ENCODE measurements at places on chromosomes 11 and 22. TPM values are rescaled to one million over a fixed set of nuclear protein-coding genes. Genes with fewer than 3 reads are reported as not detected.

The GAB2 gene
- total RNA-seq, result 12.1 TPM

The PGA5 gene
- not detected for total RNA-seq

The CCDC188 gene
- not detected for total RNA-seq

The PKDREJ gene
- under 0.01 TPM for total RNA-seq

The GRAMD1B gene
- total RNA-seq, result 4.6 TPM

The DERL3 gene
- 0.79 TPM for total RNA-seq

The GNG3 gene
- total RNA-seq, result not detected

The SOX6 gene
- not detected for total RNA-seq

The ZDHHC8 gene
- 8.6 TPM for total RNA-seq

The HOATZ gene
- total RNA-seq, result not detected

The OR51B2 gene
- total RNA-seq, result 1.5 TPM

GRCh38 chr11:109401545-109401944 lies 20.4 kb upstream of the C11orf87 start:
- DNase-seq, result no peak

DNA sequence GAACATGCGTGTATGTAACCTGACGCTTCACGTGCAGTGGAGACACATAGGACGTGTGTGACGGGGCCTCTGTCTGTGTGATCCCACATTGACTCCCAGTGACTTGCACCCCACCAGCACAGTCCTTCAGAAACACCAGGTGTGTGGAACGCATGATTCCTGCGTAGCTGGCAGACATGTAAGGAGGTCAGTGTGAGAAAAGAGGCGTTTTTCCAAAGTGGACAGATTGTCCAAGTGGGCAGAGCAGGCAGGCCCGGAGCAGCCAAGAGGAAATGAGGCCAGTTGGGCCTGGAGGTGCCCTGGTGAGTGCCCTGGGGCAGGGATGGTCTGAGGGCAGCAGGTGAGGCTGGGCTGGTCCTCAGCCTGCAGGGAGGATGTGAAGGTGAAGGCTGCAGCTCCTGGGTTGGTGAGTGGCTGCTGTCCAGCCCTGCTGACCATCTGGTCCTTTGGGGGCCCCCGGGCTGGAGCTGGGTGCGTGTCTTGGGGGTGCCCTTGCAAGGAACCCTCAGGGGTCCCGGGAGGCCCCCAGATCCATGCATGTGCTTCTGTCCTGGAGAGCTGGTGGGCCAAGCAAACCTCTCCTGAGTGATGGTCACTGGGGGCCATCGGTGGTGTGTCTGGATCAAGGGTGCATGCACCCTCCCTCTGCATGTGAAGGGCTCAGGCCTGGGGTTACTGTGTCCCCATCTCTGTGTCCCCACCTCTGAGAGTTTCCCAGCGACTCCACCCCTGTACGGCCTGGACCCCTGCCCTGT lies 26.6 kb downstream of the SHANK3 start:
- no peak for DNase-seq

GRCh38 chr11:6640985-6641701 lies 14.5 kb downstream of the DCHS1 start:
- no peak for DNase-seq

GRCh38 chr22:32177221-32177765 lies 18.2 kb upstream of the C22orf42 start:
- DNase-seq, result no peak

DNA sequence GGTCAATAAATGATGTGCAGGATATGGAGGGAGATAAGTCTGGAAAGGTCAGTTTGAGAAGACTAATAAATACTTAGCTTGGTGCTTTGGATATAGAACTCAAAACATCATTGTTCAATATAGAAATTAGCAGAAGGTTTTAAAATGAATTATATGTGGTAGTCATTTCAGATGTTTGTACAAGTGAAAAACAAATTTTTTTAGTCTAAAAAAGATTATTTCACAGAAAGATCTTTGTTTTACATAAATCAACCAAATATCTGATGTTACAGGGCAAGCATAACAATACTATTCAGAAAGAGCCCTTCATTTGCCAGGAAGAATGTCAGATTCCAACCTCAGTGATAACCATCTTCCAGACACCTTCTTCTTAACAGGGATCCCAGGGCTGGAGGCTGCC lies at the start of gene OR52D1:
OR52D1 (plus strand) TSS at position 301 of the 400 bp plus-strand sequence; CDS start at position 323, 22 bp downstream.
- no peak for DNase-seq

GRCh38 chr11:83097429-83098075 lies 25.9 kb upstream of the RAB30 start:
- no peak for DNase-seq

DNA sequence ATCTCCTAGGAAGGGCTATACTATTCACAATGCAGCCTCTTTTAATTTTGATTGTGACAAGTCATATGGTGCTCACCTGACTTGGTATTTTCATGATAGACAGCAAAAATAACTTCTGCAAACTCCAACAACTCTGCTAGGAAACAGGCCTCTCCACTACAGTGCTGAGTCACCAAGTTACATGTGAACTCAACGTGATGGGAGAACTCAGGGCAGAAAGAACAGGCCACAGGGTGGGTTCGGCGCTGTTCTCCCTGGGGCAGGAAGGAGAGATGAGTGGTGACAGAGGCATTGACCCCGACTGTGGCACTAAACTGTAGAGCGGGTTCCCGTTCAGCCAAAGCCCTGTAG lies 76.6 kb upstream of the UCP3 start:
- DNase-seq, result no peak

DNA sequence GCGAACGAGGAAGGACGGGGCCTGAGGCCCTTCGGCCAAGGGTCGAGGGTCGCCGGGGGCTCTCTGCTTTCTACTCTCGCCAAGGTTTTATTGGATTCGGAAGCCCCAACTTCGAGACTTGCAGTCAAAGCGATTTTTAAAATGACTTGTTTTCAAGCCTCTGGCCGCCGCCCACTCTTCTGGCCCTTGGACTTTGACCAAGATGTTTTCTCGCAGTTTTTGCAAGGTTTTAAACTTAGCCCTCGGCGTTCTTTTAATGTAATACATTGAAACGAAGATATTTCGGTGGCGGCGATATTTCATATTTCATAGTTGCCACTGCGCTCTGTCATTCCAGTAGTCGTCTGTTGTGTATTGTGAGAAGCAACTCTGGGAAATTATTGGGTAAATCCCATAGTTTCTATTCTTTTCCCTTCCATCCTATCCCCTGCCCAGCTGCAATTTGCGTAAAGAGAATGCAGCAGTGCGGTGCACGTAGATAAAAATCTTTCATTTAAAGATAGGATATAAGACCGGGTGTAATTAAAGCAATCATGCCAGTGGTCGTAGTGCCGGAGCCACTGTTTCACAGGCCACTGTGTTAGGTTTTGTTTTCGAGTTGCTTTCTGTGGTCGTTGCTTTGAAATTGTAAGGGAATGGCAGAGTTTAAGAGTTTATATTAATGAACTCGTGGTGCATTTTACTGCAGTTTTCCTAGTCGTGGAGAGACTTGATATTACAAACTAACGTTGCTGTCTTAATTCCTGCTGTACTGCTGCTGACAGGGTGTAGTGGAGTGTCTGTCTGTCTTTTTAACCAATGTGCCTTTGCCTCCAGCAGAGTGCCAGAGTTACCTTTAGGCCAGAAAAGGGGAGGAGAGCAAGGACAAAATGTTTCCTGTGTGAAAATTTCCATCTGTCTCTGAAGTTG lies 702 bp downstream of the BIRC2 start:
- peak; percentile 10 for DNase-seq

- DNase-seq, result no peak
Measured at GRCh38 chr11:96315476-96315875, 27.5 kb downstream of the MAML2 start.

- no peak for DNase-seq
Measured at GRCh38 chr11:116896211-116896610, 58.8 kb upstream of the APOA1 start.

DNA sequence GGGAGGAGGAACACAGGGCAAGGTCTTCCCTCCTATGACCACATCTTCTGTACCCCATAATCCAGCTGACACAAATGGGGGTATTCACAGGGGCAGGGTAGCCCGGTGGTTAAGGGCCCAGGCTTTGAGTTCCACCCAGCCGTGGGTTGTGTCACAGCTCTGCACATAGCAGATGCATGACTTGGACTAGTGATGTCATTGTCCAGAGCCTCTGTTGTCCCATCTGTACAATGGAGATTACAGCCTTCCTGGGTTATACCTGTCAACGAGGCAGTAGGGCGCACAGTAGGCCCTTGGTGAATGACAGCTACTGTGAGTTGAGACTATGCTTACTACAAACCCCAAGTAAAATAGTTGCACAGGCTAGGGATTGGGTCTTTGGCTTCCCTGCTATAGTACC lies 99.3 kb upstream of the CRYBB3 start:
- no peak for DNase-seq

- no peak for DNase-seq
Measured at GRCh38 chr11:89355646-89356045, 135.5 kb downstream of the NOX4 start.

GRCh38 chr11:28417601-28418323 lies 309.6 kb downstream of the METTL15 start:
- no peak for DNase-seq

DNA sequence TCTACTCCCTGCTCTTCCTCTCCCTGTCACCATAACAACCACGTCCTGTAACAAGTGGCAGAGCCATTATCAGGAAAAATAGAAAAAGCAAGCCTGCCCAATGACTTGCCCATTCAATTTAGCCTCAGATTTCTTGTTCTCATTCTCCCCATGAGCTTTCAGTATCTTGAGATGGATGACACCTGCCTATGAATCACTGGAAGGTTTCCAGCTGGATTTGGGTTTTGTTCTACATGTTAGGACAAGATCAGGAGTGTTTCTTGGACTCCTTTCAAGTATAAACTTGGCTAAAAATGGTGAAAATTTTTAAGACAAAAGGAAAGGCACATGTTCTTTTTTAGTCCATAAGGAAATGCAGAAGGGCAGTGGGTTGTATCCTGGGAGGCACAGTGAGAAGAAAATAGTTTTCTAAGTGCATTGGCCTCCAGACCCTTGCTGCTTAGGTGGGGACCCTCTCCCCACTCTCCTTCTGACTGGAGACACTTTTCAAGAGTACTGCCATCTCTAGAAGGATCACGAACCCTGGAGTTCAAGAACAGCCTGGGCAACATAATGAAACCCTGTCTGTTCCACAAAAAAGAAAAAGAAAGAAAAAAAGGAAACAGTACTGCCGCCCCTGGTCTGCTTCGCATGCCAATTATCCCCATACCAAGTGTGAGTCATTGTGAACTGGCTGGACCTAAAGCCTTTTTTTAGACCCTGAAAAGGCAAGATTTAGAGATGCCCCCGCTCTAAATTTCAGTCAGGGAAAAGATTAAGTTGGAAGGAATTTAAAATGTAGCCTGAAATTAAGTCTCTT lies 51.0 kb downstream of the MTNR1B start:
- peak; percentile 68 for DNase-seq

- peak; percentile 59 for DNase-seq
Measured at GRCh38 chr11:17986007-17986710, 26.7 kb downstream of the SERGEF start.

GRCh38 chr11:64566042-64566914 lies 24.7 kb upstream of the SLC22A12 start:
- peak; percentile 92 for DNase-seq

GRCh38 chr11:21564833-21565682 lies 627.8 kb upstream of the ANO5 start:
- no peak for DNase-seq

DNA sequence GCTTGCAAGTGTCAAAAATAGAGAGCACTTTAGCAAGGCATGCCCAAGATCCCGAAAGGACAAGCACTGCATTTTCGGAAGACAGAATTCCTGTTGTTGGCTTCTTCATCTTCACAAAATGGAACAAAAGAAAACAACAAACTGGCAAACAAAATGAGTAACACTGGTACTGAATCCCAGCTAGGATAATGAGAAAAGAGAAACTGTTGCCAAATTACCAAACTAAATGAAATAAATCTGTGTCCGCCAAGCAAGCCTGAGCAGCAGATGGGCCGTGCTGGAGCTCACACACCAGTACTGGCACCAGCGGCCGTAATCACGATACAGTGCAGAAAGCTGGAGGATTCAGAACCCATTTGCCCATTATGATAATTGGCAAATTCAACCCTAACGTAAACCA lies 30.6 kb downstream of the TUB start:
- no peak for DNase-seq

DNA sequence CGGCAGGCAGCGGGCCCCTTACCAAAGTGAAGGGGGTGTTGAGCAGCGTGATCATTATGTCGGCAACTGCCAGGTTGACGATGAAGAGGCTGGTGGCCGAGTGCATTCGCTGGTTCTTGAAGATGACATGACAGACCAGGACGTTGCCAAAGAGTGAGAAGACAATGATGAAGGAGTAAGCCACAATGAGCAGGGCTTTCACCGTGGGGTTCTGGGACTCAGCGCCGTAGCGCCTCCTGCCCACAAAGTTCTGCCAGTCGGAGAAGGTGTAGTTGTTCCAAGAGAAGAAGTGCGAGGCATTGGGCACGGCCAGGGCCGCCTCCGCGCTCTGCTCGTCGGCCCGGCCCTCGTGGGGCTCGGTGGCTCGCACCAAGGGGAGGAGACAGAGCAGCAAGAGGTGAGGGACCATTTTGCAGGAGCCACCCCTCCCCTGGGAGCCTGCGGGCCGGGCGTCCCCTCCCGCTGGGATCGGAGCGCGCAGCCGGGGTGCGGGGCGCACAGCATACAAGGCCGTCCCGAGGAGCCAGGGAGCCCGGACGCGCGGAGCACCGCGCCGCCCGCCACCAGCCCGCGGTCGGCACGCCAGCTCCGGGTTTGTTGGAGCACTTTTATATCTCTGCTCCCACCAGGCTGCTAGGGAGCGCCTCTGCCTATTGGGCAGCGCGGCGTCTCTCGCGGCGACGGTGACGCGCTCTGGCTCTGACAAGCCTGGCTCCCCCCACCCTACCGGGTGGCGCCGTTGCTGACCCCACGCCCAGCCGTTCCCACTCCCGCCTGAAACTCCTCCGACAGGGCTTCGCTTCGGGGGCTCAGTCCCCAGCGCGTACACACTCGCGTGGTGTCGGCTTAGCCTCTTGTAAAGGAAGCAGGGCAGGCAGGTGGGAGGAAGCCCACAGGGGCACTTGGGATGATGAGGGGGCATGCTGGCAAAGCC lies at the start of gene GPR83:
GPR83 (minus strand) TSS at position 581 of the 934 bp plus-strand sequence; CDS start at position 409, 172 bp downstream.
- no peak for DNase-seq

GRCh38 chr11:93585758-93586157 lies 42.6 kb upstream of the SMCO4 start:
- DNase-seq, result peak; percentile 7

- DNase-seq, result peak; percentile 45
Measured at GRCh38 chr22:19271856-19272535, 19.5 kb downstream of the CLTCL1 start.

- DNase-seq, result peak; percentile 41
Measured at GRCh38 chr11:84497981-84498411, 1129.1 kb downstream of the DLG2 start.

GRCh38 chr22:47437636-47438035 lies 675.2 kb downstream of the TBC1D22A start:
- no peak for DNase-seq

GRCh38 chr22:38467904-38468442 lies at the start of gene KDELR3:
TSS of gene KDELR3 (plus strand) at chr22:38468096. CDS start at chr22:38468234, 138 bp downstream.
- DNase-seq, result no peak

GRCh38 chr11:81331088-81331487 lies 1402.6 kb downstream of the FAM181B start:
- no peak for DNase-seq

- DNase-seq, result no peak
Measured at GRCh38 chr11:10522276-10522675, 18.7 kb downstream of the RNF141 start.

DNA sequence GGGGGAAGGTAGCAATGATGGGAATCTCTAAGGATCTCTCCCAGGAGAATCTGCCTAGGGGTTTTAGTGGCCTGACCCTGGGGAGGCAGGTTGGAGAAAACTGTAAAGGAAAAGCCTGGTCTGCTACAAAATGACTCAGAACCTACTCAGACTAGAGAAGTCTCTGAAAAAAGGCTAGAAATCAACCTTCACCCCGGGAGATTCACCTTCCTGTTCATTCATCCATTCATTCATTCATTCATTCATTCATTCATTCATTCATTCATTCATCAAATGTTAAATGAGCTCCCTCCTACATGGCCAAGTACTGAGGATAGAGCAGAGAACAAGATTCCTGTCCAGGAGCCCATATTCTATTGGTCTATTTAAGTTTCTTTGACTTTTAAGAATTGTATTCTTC lies 8.9 kb upstream of the ANKK1 start:
- no peak for DNase-seq
